ENCODE measurements at places on chromosomes 4 and X.

GRCh38 chrX:123036401-123036800 is 147.7 kb upstream of the GRIA3 start:
- DNase-seq, result no peak

DNA sequence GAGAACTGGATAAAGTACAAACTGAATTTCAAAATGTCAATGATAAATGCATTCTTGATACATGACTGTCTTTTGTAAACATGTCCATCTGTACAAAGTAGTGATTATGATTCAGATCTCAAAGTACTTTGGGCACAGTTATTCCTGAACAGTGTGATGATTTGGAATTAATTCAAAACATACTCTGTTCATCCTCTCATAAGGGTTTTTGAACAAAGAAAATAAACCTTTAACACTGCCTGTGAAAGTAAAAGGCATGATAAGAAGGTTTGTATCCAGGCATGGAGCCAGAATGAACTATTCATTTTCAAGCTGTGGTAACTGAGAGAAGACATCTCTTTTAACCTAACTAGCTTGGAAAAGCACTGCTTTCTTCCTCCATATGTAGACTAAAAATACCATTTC is 883 bp upstream of the KLHL4 start:
- no peak for DNase-seq

DNA sequence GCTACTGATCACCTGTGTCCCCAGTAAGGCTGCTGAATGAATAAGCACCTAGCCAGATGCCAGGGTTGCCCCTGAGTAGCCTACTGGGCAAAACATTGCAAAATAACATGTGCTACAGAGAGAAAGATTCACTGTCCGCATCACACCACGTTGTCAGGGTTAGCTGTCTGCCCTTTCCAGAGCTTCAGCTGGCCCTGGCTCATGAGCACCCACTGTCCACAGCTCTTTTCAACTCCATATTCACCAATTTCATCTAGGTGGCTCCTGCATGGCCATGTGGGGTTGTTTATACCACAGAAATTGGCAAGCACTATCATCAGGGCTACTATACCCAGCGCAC is 227.7 kb upstream of the PSAPL1 start:
- no peak for DNase-seq

GRCh38 chr4:20297783-20298182 is 46.1 kb downstream of the SLIT2 start:
- DNase-seq, result no peak

DNA sequence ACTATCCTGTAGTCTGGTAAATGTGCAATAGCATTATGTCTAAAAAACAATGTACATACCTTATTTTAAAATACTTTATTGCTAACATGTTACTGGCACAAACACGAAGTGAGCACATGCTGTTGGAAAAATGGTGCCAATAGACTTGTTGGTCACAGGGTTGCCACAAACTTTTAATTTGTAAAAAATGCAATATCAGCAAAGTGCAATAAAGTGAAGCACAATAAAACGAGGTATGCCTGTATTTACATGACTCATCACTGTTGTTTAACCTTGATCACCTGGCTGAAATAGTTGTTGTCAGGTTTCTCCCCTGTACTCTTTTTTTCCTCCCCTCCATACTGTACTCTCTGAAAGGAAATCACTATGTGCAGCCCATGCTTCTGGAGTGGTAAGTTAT is 56.5 kb downstream of the KLF8 start:
- DNase-seq, result no peak

DNA sequence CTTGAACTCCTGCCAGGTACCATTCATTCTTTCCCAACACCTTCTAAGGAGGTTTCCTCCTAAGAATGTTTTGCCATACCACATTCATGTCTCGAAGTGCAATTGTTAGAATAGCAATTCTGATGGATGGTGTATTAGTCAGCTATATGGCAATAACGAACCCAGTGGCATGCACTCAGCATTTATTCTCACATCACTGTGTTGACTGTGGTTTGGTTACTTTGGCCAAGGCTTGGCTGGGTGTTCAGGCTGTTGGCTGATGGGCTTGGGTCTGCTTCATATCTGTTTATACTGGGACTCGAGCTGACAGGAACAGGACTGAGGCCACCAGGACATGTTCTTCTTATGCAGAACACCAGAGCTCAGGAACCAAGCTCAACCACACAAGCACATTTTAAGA is 31.7 kb downstream of the PSAPL1 start:
- DNase-seq, result no peak

DNA sequence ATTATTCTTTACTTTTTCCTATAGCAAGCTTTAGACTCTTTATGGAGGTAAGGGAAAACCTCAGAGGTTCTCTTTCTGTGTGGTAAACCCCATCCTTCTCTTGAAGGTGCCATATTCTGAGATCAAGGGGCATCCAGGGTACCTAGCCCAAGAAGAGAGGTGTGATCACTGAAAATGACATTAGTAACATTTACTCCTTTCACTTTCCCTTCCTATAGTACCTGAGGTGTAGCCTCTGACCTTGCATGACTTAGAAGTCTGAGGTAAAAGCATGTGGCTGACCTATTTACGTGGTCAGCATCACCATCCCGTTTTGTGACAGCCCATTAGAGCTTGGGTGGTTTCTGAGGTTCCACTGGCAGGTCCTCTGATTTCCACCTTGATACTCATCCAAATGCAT is 25.7 kb downstream of the SGMS2 start:
- no peak for DNase-seq

DNA sequence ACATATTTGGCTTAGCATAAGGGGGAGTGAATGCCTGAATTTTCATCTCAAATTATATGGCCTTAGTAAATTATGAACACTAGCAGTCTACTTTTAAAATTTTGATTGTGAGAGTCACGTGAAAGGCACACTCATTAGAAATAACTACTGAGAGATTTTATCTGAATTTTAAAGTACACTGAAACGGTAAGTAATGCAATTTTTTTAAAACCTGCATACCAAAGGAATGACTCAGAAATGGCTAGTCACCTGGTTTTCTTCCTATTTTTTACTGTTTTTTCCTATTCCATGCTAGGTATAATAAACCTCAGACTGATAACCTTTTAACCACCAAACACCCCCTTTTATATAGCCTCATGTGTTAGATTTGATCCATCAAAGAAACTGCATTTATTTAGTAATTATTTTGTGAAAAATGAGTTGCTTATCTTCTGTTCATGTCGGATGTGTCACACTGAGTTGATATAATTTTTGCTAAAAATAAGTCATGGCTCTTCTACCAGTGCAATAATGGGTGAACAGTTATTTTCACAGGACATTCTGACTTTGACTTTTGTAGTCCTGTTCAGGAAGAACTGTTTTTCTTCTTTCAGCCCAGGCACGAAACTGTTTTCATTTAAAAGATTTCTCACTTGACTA is 40.4 kb downstream of the CPEB2 start:
- DNase-seq, result no peak

- no peak for DNase-seq
These were observed 274.9 kb upstream of the PITX2 start for GRCh38 chr4:110897784-110898183.

DNA sequence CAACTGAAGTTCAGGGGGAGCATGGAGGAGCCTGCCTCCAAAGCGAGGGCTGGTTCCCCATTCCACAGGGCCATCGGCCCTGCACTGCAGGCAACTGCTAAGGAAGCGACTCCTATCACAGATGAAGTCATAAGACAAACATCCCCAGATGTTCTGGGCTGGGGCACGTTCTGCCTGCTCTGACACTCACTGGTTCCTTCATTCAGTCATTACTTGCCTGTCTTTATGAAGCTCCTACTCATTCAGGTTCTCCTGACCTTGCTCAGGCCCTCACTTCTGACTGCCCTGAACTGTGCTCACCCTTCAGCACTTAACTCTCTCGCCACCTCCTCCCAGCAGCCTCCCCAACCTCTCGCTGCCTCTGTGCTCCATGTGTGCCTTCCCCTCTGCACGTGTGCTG is 2.5 kb upstream of the SLC2A9 start:
- DNase-seq, result no peak

DNA sequence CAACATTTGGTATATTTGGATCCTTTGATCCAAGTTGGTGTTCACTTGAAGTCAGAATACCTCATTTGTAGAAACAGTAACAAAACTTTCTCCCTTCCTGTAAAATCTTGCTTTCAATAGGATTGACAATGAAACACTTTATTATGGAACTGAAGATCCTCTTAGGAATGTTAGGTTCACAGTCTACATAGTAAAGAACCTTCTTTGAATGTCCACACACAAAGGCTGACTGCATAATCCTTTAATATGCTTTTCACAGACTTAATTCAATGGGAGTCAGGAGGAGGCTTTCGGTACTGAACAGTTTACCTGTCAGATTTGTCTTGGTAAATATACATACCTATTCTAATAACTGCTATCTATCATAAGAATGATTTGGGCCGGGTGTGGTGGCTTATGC is 188.5 kb downstream of the SPRY1 start:
- DNase-seq, result no peak

- no peak for DNase-seq
These were observed 19.5 kb upstream of the MRFAP1 start for GRCh38 chr4:6620891-6621555.

GRCh38 chrX:53048169-53049126 is at the start of gene GPR173:
GPR173 (plus strand) TSS chrX:53048789; CDS start chrX:53076622, 27,833 bp downstream.
- DNase-seq, result no peak
